SJCRH30 (cell line): ENCODE measurements at places on chromosomes 4 and X.

- H3K36me3 ChIP-seq, result no peaks in the 10 kb centered on the region
- no peak for DNase-seq
- H3K4me1 ChIP-seq, result no peaks in the 10 kb centered on the region
- H3K4me3 ChIP-seq, result no peak overlapping the region
- no peaks in the 10 kb centered on the region for H3K27me3 ChIP-seq
These were observed 172.9 kb upstream of the GLRA2 start for GRCh38 chrX:14356401-14356800.

- H3K36me3 ChIP-seq, result peaks cover 10% of the 10 kb centered on the region; the same call in 1 of the 2 replicates
- no peak for DNase-seq
- H3K27me3 ChIP-seq, result no peaks in the 10 kb centered on the region
- H3K27ac ChIP-seq, result no peak overlapping the region
- H3K4me1 ChIP-seq, result peaks cover 6% of the 10 kb centered on the region
These were observed 25.0 kb upstream of the UBA6 start for GRCh38 chr4:67725981-67726380.

- no peaks in the 10 kb centered on the region for H3K27me3 ChIP-seq
- H3K27ac ChIP-seq, result no peak overlapping the region
- H3K4me3 ChIP-seq, result no peak overlapping the region
- H3K36me3 ChIP-seq, result no peaks in the 10 kb centered on the region
These were observed 37.5 kb downstream of the BEX3 start for GRCh38 chrX:103413705-103414387.

GRCh38 chrX:155070975-155071693 is at the start of the genes BRCC3, CMC4 and MTCP1:
Gene BRCC3 (plus strand): TSS chrX:155071508. CDS start chrX:155071528, 20 bp downstream.
Gene CMC4 (minus strand): TSS chrX:155071136. CDS start chrX:155064023, 7,113 bp downstream.
Gene MTCP1 (minus strand): TSS chrX:155071136. CDS start chrX:155066010, 5,126 bp downstream.
- peak; percentile 79 for DNase-seq
- peak within 1 kb of the TSS; percentile 80 for H3K4me3 ChIP-seq
- no peaks in the 10 kb centered on the region for H3K27me3 ChIP-seq
- no peaks in the 10 kb centered on the region for H3K4me1 ChIP-seq
- peak within 1 kb of the TSS; percentile 77 for H3K27ac ChIP-seq
- H3K36me3 ChIP-seq, result no peaks in the 10 kb centered on the region; the same call in 1 of the 2 replicates

DNA sequence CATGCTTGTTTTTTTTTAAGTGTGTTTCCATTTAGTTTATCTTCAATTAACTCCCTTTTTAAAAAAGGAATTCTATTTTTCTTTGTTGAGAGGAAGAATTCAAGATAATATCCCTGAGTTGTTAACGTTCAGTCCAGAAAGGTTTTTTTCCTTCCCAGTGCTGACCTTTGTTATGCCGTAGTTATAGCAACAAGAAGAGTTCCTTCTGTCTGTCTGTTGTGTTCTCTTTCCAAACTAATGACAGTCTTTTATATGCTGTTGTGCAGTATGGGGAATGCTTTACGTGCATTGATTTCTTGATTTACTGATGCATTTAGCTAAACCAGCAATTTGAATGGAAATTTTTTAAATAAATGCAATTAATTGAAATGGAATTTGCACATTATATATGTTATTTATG is 6.6 kb upstream of the CXXC4 start:
- no peak overlapping the region for H3K4me3 ChIP-seq
- H3K27ac ChIP-seq, result no peak overlapping the region
- DNase-seq, result no peak
- no peaks in the 10 kb centered on the region for H3K27me3 ChIP-seq
- no peaks in the 10 kb centered on the region for H3K4me1 ChIP-seq

DNA sequence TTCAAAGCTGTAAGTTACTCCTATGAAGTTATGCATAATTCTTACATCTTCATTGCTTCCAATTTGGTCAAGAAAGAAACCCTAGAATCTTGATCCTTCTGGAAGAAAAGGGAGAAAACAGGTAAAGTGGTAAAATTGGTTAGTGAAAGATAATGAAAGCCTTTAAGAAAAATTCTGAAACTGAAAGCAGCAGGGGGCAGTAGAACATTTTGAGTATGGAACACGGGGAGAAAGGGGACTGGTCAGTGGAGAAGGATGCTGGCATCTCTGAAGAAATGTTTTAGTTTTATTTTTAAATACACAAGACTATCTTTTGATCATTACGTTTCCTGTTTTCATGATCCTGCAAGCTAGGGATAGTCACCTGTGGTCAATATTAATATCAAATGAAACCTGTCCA is 54.3 kb downstream of the SLIT2 start:
- no peak overlapping the region for H3K27ac ChIP-seq
- H3K4me3 ChIP-seq, result no peak overlapping the region
- H3K36me3 ChIP-seq, result no peaks in the 10 kb centered on the region

DNA sequence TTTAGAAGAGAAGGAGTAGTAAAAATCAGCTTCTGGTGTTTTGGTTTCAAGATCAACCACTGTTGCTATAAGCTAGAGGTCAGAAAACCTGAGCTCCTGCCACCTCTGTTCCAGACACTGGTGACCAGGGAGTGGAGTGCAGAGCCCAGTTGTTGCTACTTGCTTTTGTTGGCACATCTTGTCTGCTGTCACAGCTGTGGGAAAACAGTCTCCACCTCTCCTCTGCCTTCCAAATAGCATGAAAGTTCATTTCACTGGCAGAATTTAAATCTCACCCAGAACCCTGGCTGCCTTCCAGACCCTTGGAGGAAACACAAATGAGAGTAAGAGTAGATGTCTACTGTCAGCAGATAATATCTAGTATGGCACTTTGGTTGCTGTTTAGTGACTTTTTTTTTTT is 297.5 kb upstream of the KLF3 start:
- DNase-seq, result peak; percentile 52
- H3K27ac ChIP-seq, result no peak overlapping the region
- no peaks in the 10 kb centered on the region for H3K36me3 ChIP-seq
- H3K4me3 ChIP-seq, result no peak overlapping the region
- H3K4me1 ChIP-seq, result peaks cover 17% of the 10 kb centered on the region

DNA sequence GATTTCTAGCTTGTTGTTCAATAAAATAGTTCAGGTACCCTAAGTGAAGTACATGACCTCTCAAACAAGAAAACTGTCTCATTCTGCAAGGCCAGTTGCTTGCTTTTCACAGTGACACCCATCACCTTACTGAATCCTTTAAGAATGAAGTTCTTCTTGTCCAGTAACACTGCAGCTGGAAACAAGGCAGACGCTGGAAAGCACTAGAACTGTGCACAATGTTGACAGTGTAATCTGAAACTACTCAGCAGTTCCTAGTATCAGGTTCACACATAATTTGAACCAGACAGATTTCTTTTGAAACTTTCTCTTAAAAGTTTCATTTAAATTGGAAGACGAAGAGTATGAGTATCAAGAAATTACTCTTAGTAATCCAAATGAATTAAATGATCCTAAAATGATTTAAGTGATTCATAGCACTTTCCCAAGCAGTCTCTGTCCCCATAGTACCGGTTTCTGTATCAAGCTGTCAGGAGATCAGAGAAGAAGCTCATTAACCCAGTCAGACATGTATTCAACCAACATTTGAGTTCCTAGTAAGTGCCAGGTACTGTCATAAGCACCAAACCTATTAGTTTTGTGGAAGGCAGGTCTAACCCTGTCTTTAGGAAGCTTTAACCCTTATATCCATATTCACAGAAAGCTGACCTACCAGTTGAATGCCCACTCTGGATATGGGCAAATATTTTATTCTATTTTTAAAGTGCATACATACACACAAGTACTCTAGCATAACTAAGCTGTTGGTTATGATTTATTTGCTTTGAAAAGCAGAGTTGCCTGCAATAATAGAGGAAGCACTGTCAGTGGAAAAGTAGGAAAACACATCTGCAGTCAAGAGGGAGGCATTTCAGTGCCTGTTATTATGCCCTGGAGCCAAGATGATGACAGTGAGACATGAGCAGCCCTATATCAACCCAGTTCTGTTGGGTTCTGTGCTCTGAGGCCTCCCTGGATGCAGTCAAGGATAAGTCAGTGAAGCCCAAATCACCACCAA is 63.6 kb downstream of the PALLD start:
- no peak overlapping the region for H3K27ac ChIP-seq
- H3K27me3 ChIP-seq, result no peaks in the 10 kb centered on the region
- H3K4me1 ChIP-seq, result peaks cover 49% of the 10 kb centered on the region
- no peak overlapping the region for H3K4me3 ChIP-seq
- no peak for DNase-seq

DNA sequence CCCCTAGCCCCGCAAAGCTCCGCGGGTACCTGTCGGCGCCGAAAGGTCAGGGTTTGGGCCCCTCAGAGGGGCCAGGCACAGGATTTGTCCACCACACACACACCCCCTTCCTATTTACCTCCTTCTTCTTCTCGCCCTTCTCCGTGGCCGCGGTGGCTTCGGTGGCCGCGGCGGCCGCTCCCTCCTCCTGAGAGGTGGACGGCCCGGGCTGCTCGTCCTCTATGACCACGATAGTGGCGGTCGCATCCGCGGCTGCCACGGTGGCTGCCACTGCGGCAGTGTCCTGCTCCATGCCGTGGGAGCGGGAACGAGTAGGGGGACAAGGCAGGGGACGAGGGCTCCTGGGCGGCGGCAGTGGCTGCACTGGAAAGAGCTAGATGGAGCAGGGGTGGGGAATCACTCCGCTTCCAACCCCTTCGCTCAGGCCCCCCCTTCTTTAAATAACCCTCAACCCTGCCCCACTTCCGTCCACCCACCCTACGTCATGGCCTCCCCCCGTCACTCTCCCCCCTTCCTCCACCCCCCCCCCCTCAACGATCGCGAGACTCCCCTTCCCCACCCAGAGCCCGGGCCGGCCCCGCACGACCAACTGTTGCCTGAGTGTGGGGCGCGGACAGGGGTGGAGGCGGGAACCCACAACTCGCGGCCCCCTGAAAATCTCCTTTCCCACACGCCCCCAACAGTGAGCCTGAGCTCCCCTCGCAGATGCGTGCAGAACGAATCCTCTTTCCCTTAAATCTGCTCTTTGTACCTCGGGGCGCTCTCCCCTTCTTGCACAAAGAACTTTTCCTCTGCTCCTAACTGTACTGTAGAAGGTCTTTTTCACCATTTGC is at the start of gene SMARCA1:
Gene SMARCA1, minus strand, starts transcription at position 412 of the 833 bp plus-strand sequence. Its CDS starts 120 bp downstream, at position 292.
- peak within 1 kb of the TSS; percentile 71 for H3K27ac ChIP-seq
- peak; percentile 70 for DNase-seq
- H3K4me1 ChIP-seq, result no peaks in the 10 kb centered on the region
- H3K36me3 ChIP-seq, result no peaks in the 10 kb centered on the region

DNA sequence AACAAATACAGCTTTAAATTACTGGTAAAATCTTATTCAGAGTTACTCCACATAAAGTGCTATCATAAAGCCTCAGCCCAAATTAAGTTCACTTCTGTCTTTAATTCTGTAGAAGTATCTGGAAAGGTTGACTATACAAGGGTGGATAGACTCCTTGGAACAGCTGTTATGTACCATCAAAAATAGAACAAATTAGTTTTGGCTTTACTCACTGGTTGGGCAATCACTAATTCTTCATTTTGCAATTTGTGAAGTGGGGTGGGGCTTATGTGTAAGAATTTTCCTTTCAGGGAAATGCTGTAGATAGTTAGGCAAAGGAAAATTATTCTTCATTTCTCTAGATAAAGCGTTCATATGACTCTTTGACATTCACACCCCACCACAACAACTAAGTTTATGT is 7.8 kb downstream of the DIAPH2 start:
- no peak overlapping the region for H3K27ac ChIP-seq
- no peaks in the 10 kb centered on the region for H3K36me3 ChIP-seq
- no peak for DNase-seq
- no peaks in the 10 kb centered on the region for H3K4me1 ChIP-seq
- H3K4me3 ChIP-seq, result no peak overlapping the region

GRCh38 chr4:125283707-125284279 is 31.0 kb upstream of the FAT4 start:
- H3K4me3 ChIP-seq, result no peak overlapping the region
- H3K27me3 ChIP-seq, result no peaks in the 10 kb centered on the region
- no peaks in the 10 kb centered on the region for H3K36me3 ChIP-seq
- H3K27ac ChIP-seq, result no peak overlapping the region
- no peaks in the 10 kb centered on the region for H3K4me1 ChIP-seq

GRCh38 chrX:135384161-135384836 is 37.4 kb upstream of the SMIM10L2A start:
- no peak overlapping the region for H3K4me3 ChIP-seq
- no peak overlapping the region for H3K27ac ChIP-seq
- no peaks in the 10 kb centered on the region for H3K27me3 ChIP-seq
- H3K36me3 ChIP-seq, result no peaks in the 10 kb centered on the region

DNA sequence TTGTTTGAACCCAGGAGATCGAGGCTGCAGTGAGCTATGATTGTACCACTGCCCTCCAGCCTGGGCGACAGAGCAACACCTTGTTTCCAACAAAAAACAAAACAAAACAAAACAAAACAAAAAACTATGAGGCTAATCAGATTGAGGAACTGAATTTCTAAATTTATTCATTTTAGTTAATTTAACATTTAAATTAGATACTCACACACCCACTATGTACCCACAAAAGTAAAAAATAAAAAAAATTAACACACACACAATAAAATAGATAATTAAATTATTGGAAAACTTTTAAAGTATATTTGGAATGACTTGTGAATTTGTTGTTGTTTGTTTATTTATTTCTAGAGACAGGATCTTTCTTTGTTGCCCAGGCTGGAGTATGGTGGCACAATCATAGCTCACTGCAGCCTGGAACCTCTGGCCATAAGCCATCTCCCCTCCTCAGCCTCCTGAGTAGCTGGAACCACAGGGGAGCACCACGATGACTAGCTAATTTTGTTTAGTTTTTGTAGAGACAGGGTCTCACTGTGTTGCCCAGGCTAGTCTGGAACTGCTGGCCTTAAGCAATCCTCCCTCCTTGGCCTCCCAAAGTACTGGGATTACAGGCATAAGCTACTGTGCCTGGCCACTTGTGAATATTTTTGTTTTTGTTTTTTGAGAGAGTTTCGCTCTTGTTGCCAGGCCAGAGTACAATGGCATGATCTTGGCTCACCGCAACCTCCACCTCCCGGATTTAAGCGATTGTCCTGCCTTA is 9.8 kb upstream of the ZNF157 start:
- no peak for DNase-seq
- H3K4me1 ChIP-seq, result no peaks in the 10 kb centered on the region
- H3K27ac ChIP-seq, result no peak overlapping the region
- H3K27me3 ChIP-seq, result no peaks in the 10 kb centered on the region
- no peaks in the 10 kb centered on the region for H3K36me3 ChIP-seq
- no peak overlapping the region for H3K4me3 ChIP-seq

- no peaks in the 10 kb centered on the region for H3K36me3 ChIP-seq
- DNase-seq, result no peak
- no peaks in the 10 kb centered on the region for H3K4me1 ChIP-seq
- no peak overlapping the region for H3K27ac ChIP-seq
- no peaks in the 10 kb centered on the region for H3K27me3 ChIP-seq
These were observed 261.5 kb downstream of the DCHS2 start for GRCh38 chr4:154230091-154230490.

DNA sequence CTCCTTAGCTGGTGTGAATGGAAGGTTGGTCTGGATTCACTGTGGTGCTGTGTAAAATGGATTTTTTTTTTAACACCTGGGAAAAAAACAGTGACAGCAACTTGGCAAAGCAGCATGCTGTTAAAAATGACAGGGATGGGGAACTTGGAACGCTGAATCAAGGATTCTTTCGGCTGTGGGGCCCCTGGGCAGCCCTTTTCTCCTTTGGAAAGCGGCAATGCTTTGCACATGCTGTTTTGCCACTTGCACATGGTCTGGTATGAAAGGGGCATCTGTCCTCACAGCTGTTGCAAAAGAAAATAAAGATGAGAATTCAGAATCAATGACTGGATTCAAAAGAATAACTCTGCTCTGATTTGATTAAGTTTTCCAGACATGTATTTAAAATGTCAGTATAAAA is 10.7 kb upstream of the PIGA start:
- no peaks in the 10 kb centered on the region for H3K27me3 ChIP-seq
- H3K36me3 ChIP-seq, result no peaks in the 10 kb centered on the region
- no peak overlapping the region for H3K27ac ChIP-seq
- no peak for DNase-seq
- no peak overlapping the region for H3K4me3 ChIP-seq
